NCI-H2107 (cell line): ENCODE measurements at places on chromosomes 3 and 15.

GRCh38 chr3:126131881-126132750 is 48.2 kb upstream of the SLC41A3 start:
- no peak for DNase-seq

- no peak for DNase-seq
Observed at GRCh38 chr3:123282461-123282860, 80.7 kb downstream of the SEC22A start.

DNA sequence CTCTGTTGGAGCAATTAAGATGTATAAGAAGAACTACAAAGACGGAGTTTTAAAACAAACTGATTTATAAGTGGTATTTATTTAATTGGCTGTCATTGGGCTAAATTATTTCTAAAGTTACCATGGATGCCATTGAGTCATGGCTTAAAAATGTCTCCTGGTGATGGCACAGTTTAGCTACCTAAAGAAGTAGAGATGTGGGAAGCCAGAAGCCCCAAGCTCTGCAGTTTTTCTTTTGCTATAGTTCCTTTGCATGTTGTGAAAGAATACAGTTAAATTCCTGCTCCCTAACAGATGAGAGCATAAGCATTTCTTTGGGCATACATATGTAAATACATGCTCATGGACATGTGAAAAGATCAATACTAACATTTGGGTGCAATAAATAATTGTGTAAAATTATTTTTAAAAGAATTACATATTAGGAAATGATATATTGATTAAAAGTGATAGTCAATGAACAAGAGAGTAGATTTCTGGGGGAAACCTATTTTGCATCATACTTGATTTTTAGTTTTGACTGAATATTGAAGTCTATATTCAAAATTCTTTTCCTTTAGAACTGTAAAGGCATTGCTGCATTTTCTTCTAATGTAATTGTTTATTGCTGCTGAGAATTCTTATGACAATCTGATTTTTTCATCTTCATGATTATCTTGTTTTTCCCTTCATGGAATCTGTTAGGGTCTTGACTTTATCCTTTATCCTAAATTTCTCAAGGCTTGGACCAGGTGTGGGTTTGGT is 2.1 kb downstream of the OPA1 start:
- DNase-seq = no peak

DNA sequence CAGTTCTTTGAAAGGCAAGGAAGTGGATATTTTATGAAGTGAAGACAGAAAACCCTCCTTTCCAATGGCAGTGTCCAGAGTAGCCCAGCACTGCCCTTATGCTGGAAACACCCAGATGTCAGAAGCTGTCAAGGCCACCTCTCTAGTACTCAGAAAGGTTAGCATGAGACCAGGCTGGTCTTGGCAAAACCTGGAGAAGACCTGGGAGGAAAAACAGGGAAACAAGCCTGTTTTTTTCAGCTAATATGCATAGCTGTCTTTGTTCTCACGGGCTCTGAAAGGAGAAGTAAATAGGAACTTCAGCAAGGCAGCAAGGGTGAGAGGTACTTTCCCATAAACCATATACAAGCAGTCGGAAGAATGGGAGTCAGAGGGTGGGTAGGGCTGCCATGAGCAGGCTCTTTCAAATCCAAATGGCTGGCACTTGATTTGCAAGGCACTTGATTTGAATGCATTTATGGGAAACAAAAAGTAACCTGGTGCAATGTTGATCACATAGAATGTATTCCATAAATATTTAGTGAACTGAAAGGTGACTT is 55.8 kb downstream of the HEG1 start:
- no peak for DNase-seq

- no peak for DNase-seq
Observed at GRCh38 chr15:66842710-66843441, 140.8 kb downstream of the SMAD6 start.

- peak; percentile 59 for DNase-seq
Observed at GRCh38 chr15:64507293-64507802, 47.0 kb downstream of the ZNF609 start.

DNA sequence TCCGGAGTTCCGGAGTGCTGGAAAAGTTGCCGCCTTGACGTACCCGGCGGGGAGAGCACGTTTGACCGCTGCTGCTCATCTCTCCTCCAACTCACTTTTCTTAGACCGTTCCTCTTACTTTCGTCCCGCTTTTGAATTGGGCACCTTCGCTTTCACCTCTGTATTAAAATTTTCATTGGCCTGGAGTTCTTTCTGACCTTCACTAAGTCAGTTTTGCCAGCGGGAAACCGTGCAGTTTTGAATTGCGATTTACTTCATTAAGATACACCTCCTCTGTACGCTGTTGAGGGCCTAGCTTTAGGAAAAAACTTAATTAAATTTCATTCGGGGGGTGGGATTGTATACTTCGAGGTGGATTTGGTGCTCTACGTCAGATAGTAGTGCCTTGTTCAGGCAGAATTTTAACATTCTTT is 1.3 kb downstream of the GMPS start:
- no peak for DNase-seq

- DNase-seq = no peak
Observed at GRCh38 chr15:38504680-38505467, 50.9 kb downstream of the FAM98B start.

- no peak for DNase-seq
Observed at GRCh38 chr15:74543583-74543982, 2.6 kb downstream of the ARID3B start.

GRCh38 chr3:43194490-43195114 is 88.7 kb upstream of the POMGNT2 start:
- no peak for DNase-seq
